ENCODE measurements at places on chromosomes 13 and 19.
A peak's percentile ranks its signal among the peaks of the same experiment; 100 is the strongest.

DNA sequence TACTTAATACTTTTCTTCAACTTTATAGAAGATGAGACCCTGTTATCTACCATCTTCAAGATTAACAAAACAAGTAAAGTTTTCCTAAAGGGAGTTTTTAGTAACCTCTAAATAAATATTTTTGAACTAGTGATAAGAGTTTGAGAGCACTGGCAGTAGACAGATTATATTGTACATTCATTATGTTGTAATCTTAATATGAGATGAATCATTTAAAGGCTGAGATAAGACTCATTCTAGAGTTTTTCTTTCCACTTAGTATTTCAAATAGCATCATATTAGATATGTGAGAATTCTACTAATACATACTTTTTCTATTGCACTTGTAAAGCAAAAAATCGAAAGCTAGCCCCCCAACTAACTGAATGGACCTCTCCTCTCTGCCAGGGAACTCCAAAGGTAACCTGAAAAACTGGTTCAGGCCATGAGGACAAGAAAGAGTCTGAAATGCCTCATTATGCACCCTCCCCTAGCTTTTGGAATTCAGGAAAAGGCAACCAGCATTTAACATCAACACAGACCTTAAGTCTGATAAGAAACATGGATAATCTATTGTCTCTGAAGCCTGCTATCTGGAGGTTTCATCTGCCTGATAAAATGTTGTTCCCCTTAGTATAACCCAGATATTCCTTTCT, 875.4 kb upstream of the SLC10A2 start:
- DNase-seq, result no peak

DNA sequence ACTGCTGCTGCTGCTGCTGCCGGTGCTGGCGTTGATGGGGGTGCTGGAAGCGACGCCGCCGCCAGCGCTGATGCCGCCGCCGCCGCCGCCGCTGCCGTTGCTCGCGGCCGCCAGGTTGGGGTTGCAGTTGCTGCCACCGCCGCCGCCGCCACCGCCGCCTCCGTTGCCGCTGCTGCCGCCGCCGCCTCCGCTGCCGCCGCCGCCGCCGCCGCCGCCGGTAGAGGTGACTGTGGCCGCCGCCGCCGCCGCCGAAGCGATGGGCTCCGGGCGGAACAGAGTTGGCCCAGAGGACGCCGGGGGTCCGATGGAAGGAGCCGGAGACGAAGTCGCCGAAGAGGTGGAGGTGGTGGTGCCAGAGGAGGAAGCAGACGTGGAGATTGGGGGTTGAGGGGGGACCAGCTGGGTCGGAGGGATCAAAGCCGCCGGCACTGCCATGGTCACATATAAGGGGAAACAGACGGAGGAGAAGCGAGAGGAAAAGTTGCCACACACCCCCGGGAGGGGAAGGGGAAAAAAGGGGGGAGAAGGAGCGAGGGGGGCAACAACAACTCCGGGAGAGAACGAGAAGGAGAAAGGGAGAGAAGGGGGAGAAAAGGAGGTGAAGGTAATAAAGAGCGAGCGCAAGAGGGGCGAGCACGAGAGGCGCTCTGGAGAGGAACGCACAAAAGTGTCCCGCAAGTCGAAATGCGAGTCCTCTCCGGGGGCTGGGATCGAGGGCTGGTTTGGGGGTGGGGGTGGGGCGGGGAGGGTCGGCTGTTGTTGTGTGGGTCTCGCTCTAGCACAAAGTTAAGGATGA, 471 bp downstream of the DACH1 start:
- DNase-seq, result peak; percentile 55

DNA sequence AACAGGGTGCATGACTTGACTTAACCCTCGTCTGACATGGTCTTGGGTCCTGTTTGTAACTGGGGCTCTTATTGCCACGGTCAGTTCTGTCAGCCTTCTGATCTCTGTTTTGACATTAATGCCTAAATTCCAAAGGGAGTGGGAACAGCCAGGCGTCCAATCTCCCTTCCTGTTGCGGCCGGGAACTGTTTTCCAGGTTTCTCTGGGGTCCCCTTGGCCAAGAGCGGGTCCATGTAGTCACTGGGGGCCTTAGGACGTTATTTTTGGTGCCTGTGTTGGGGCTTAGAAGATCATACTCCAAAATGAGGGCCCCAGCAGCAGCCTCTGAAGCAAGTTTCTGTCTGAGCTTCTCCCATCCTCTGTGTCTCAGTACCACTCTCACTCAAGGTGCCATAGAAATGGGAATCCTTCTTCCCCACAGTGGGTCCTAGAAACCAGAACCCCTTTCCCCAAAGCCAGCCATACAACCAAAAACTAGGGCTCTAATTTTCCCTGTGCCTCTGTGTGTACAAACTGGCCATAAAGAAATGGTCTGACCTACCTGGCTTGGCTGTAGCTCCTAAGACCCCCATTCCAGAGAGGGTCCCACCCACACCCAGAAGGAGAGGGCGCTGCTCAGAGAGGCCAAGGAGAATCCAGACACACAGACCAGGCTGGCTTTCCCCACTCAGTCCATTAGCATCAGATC, 50.4 kb downstream of the C13orf46 start:
- DNase-seq, result no peak

- no peak for DNase-seq
Observed at GRCh38 chr13:50203256-50203941, 188.2 kb downstream of the KCNRG start.

DNA sequence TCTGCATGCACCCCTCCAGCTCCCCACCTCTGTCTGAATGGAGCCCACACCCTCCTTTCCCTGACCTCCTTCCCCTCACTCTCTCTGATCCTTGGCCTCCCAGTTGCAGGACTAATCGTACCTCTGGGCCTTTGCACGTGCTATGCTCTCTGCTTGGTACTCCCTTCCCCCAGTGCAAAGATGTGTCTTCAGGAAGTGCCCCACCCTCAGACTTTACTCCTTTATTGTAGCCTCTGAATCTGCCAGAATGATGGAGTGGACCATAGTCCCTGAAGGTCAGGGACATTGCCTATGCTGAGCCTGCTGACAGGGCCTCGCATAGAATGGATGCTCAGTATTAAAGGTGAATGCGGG, 1.3 kb upstream of the JUND start:
- DNase-seq, result no peak

DNA sequence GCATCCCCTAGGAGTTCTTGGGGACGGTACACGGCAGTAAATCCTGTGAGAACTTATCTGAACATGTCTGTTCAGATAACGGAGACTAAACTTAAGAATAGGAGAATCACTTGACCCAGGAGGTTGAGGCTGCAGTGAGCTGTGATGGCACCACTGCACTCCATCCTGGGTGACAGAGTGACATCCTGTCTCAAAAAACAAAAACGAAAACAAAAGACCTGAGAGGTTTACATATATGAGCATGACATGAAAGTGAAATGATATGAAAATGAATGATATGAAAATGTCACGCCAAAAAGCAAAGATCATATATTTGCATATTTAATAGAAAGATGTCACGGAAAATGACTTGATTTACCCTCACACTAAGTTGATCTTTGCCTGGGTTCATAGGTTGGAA, 5.8 kb downstream of the ZNF175 start:
- no peak for DNase-seq

DNA sequence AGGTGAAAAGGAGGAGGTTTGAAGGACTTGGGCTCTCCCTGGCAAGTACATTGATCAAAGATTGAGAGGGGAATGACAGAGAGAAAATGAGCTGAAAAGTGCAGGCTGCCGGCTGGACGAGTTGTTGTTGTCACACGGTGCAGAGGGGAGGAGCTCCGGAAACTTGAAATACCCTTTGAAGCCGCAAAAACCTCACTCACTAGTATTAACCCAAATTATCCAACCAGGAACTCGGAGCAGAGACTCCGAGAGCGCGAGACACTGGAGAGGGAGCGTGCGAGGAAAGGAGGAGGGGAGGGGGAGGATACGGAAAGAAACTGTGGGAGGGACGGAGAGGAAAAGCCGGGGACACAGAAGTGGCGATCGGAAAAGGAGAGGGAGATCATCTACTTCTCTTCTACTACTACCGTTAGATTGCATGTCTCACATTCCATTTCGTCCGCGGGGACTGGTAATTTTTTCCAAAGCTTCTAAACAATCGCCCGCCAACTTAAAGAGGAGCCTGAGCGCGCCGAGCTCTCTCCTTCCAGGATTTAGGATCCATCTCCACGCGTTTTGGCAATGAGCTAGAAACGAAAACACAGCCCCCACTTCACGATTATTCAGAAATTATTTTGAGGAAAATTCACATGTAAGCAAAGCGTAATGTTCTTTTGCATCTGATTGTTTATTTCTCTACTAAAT, at the start of gene DACH1:
Gene DACH1 (minus strand): TSS at position 74 of the 684 bp plus-strand sequence.
- peak; percentile 82 for DNase-seq

- DNase-seq, result no peak
Observed at GRCh38 chr13:113448545-113448884, 4.8 kb downstream of the ADPRHL1 start.

GRCh38 chr19:5103061-5103701, 134.3 kb downstream of the KDM4B start:
- peak; percentile 60 for DNase-seq

- DNase-seq, result no peak
Observed at GRCh38 chr13:67133476-67133875, 96.7 kb downstream of the PCDH9 start.

DNA sequence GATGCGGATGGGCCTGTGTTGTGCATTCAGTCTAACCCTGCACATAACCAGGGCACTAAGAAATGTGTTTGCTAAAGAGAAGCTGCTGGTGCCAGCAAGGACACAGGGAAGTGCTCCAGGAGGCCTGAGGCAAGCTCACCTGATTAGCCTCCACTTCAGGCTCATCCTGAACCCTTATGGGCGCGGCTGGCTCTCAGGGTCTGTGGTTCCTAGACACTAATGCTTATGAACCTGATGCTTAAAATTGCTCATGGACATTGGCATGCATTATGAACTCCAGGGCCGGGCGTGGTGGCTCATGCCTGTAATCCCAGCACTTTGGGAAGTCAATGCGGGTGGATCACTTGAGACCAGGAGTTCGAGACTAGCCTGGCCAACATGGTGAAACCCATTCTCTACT, 34.3 kb downstream of the SERP2 start:
- DNase-seq, result no peak

DNA sequence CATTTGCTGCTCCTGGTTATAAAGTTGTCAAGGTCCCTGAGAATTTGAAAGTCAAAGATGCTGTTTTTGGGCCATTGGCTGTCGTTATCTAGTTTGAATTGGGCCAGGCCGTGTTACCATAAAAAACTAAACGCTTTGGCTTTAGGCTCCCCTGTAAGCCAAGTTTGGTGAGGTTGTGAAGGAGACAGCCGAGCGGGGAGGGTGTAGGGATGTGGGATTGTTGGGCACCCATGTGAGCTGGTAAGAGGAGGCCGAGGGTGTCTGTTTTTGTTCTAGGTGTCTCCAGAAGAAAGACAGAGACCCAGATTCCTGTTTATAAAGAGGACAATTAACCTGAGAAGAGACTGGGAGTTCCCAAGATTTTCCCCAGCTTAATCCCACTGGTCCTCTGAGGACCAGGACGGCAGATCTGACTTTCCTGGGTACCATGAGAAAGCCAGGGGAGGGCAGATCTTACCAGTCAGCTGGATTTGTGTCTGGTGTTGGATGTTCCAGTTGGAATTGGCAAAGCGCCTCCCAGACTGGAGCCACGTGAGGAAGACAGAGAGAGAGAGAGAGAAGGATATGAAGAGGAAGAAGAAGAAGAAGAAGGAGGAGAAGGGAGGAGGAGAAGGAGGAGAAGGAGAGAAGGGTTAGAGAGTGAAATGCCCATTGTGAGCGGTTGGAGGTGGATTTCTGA, 25.1 kb downstream of the TMEM255B start:
- DNase-seq, result no peak

DNA sequence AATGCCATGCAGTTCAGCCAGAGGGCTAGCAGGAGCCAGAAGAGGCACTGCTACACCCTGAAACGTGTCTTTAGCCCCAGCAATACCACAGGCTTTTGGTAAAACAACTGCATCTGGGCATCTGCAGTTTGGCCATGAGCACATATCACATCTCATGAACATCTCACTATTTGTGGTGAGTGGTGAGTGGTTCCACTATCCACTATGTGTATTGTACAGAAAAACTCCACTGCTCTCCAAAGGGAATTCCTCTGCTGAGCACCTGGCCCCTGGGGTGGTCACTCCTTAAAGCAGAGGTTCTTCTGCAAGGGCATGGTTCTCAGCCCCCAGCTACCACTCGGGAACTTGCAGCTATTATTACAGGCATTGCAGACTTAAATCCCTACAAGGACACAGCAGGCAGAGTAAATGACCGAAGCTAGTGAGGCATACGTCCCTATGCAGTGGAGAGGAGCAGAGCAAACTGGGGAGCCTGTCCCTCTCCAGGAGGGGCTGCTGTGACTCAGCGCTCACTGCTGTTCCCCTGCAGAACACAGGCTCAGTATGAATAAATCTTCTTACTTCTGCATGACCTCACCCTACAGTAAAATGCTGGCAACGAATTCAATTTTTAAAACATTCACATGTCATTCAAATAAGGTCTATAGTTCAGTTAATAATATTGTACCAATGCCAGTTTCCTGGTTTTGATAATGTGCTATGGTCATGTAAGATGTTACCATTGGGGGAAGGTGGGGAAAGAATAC, 332.4 kb upstream of the ZNF507 start:
- no peak for DNase-seq

- peak; percentile 95 for DNase-seq
Observed at GRCh38 chr19:3057275-3057714, 5.0 kb downstream of the TLE5 start.

DNA sequence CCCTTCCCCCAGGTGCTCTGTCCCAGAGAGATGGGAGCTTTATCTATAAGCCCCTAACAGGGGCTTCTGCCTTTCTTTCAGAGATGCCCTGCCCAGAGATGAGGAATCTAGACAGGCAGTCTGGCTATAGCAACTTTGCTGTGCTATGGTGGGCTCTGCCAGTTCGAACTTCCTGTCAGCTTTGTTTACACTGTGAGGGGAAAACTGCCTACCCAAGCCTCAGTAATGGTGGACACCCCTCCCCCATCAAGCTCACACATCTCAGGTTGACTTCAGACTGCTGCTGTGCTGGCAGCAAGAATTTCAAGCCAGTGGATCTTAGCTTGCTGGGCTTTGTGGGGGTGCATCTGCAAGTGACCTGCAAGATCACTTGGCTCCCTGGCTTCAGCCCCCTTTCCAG, 21.5 kb downstream of the CYSLTR2 start:
- no peak for DNase-seq

DNA sequence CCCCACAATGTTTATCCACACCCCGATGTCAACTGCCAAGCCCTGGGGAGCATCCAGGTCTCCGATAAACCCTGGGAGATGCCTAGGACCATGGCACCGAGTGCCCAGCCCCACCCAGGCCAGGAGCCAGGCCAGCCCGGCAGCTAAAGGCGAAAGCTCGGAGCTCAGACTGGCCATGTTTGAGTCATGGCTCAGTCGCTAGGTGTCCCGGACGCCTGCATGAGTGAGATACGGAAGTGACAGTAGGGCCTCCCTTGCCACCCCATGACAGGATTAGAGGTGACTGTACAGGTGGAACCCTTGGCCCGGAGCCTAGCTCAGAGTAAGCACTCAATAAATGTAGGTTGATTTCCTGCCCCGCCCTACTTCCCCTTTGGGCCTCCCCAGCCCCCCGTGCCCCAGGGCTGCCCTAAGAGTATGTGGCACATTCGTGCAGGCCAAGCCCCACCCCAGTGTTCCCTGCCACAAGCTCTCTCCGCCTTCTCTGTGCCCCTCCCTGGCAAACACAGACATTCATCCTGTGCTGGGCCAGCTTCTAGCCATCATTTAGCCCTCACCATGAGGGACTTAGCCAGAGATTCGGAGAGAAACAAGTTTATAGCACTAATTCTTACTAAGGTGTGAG, 5.8 kb upstream of the TPM4 start:
- peak; percentile 57 for DNase-seq

Data from left hindlimb (tissue), 1 donor.